B cell (primary cell): ENCODE measurements at places on chromosomes 11 and 22. TPM values are rescaled to one million over a fixed set of nuclear protein-coding genes. Genes with fewer than 3 reads are reported as not detected.

Gene POLDIP3
- total RNA-seq, result 84.0 and 86.5 TPM in 2 replicates

Gene ACTN3
- total RNA-seq, result 0.17 TPM in 1 of 2 replicates, not detected in the other

Gene ADAMTS8
- total RNA-seq, result not detected in 2 replicates

Gene ANKRD49
- total RNA-seq, result 51.4 and 52.0 TPM in 2 replicates

Gene MIAT
- total RNA-seq, result 14.8 and 18.4 TPM in 2 replicates
